ENCODE measurements at places on chromosomes 12 and 14.
A peak's percentile ranks its signal among the peaks of the same experiment; 100 is the strongest.

- peak; percentile 77 for DNase-seq
These were observed at the start of gene MARS1 for GRCh38 chr12:57487597-57488401. TSS of gene MARS1 (plus strand) at chr12:57488068. CDS start at chr12:57488091, 23 bp downstream.

- DNase-seq = peak; percentile 59
These were observed 201.7 kb downstream of the EXOC5 start for GRCh38 chr14:57066887-57067513.

DNA sequence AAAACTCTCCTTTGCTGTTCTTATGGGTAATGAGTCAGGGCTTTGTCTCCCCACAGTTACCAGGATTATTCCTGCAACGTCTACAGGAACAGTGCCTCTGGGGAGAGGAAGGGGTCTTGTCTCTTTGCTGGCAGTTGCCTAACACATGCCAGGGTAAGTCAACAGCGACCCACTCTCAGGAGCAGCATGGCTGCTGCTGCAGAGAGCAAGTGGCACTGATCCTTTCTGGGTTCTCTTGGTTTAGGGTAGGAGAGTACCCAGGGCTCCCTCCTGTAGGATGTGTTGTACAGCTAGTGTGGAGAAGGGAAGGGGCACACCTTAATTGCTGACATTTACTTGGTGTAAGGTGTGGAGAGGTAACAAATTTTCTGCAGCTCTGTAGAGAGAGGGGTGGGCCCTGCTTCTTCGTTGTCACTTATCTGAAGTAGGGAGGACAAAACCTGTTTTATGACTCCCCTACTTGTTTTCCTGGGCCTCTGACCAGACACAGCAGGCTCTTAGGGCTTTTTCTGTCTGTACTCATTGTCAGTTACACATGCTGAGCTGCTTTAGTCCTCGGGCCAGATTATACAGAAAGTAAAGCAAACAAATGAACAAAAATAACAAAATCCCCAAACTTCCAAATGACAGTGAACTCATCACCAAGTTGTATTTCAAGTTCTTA lies 168.2 kb downstream of the ACSS3 start:
- no peak for DNase-seq

- DNase-seq = no peak
These were observed 441.5 kb downstream of the PRKD1 start for GRCh38 chr14:29486132-29486531.

- DNase-seq = no peak
These were observed 151.2 kb upstream of the C14orf180 start for GRCh38 chr14:104428333-104428851.

- DNase-seq = no peak
These were observed 51.2 kb downstream of the PITPNM2 start for GRCh38 chr12:123099560-123100192.

- DNase-seq = no peak
These were observed 19.2 kb upstream of the TBX5 start for GRCh38 chr12:114425031-114425626.

DNA sequence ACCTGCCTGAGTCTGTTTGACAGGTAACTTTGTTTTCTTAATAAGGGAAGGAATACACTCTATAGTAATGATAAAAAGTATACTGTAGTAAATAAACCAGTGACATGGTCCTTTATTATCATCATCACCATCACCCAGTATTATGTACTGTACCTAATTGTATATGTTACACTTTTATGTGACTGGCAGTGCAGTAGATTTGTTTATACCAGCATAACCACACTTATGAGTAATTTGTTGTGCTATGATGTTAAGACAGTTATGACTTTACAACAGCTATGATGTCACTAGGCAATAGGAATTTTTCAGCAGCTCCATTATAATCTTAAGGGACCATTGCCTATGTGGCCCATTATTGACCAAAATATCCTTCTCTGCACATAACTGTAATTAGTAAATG lies 155.0 kb downstream of the NUBPL start:
- no peak for DNase-seq

- no peak for DNase-seq
These were observed 20.2 kb upstream of the SSTR1 start for GRCh38 chr14:38187528-38187927.

DNA sequence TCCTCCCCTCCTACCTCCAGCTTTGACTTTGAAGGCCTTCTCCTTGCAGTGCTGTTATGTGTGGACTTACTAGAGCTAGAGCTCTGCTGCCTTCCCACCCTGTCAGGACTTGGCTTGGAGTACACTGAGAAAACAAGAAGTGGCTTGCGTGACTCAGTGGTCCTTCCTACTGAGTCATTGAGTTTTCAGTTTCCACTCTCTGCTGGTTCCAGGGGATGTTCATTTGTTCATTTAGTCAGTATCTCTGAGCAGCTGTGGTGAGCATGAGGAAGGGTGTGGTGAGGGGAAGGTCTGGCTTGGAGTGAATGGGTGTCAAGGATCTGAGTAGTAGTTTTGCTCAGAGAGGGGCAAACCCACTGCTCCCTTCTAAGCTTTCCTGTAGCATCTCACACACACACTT lies 17.2 kb upstream of the ELK3 start:
- no peak for DNase-seq

- DNase-seq = no peak
These were observed 47.2 kb upstream of the KTN1 start for GRCh38 chr14:55532645-55533344.

GRCh38 chr12:91965781-91966180 lies 179.9 kb downstream of the BTG1 start:
- DNase-seq = no peak

DNA sequence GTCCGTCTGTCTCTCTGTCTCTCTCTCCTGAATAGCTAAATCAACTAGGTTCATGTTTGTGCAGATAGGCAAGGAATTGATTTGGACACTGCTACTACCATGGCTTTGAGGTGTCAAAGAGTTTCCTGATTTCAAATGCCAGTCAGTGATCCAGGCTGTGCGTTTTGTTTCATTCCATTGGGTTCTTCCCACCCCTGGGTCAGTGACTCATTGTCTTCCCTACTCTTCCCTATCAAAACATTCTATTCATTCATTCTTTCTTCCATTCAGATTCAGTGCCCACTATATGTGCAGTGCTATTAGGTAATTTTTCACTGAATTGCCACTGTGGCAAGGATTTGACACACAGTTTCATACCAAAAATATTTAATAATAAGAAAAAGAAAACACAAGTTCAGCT lies 50.4 kb downstream of the RPH3A start:
- DNase-seq = no peak

DNA sequence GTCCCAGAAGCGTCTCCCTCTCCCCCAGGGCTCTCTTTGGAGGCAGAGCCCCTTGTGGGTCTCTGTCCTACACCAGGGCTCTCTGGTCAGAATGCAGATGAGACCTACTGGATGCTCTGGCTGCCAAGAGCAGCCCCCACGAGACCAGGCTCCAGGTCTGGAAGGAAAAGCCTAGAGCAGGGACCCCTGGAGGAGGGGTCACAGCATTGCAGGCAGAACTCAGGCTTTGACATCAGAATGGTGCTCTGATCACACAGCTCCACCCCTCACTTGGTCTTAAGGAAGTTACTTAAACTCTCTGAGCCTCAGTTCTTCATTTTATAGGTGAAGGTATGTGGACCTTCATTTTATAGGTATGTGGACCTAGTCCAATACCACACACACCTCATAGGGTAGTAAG lies 83.1 kb downstream of the ARL6IP4 start:
- peak; percentile 16 for DNase-seq

GRCh38 chr12:41967668-41968500 lies 176.8 kb downstream of the GXYLT1 start:
- DNase-seq = peak; percentile 3

- DNase-seq = no peak
These were observed 261.5 kb downstream of the SOX5 start for GRCh38 chr12:23687947-23688346.

DNA sequence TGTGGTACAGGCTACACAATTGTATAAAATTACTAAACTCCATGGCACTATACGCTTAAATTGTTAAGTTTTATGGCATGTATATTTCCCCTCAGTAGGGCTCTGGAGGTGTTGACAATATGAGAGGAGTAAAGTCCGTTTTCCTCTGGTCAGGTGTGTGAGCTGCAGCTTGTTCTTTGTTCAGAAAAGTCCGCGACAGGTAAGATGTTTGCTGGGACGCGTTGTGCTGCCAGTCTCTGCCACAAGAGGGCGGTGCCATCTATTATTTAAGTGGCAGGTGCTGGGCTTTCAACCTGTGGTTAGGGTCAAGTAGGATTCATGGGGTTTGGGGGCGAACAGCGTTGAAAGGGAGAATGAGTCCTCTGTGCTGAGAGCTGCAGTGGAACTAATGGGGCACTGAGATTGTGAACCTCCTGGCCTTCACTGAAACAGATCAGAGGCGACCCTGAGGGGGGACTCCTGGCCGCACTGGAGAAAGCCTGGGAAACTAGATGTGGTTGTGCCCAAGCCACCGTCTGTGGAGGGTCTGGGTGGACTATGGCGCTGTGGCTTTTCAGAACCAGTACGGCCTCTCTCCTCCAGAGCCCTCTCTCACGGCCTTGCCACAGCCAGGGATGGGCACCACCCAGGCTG lies 179.0 kb downstream of the SLC15A4 start:
- DNase-seq = peak; percentile 19

GRCh38 chr12:82852529-82852928 lies 165.8 kb downstream of the TMTC2 start:
- DNase-seq = no peak

- DNase-seq = no peak
These were observed 318.5 kb downstream of the ALG10 start for GRCh38 chr12:34340534-34341361.

DNA sequence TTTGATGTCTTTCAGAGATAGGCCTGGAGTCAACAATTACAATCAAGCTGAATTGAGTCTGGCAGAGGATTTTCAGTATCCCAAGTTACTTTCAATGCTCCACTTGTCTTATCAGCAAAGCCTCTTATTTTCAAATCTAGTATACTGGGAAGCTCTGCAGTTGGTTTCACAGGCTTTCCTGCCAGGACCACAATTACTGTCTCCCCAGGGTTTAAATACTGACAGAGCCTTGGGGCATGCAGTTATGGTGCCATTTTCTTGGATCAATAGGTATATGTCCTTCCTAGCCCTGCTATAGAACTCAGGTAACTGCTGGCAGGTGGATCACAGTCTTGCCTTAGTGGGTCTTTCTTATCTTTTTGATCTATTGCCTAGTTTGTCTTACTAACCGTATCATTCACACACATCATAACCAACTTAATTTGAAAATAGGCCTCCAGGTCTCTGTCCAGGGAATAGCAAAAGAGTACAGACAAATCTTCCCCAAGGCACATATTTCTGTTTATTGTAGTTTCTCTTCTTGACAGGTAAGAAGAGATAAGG lies 22.4 kb upstream of the RNU6-8 start:
- DNase-seq = no peak

DNA sequence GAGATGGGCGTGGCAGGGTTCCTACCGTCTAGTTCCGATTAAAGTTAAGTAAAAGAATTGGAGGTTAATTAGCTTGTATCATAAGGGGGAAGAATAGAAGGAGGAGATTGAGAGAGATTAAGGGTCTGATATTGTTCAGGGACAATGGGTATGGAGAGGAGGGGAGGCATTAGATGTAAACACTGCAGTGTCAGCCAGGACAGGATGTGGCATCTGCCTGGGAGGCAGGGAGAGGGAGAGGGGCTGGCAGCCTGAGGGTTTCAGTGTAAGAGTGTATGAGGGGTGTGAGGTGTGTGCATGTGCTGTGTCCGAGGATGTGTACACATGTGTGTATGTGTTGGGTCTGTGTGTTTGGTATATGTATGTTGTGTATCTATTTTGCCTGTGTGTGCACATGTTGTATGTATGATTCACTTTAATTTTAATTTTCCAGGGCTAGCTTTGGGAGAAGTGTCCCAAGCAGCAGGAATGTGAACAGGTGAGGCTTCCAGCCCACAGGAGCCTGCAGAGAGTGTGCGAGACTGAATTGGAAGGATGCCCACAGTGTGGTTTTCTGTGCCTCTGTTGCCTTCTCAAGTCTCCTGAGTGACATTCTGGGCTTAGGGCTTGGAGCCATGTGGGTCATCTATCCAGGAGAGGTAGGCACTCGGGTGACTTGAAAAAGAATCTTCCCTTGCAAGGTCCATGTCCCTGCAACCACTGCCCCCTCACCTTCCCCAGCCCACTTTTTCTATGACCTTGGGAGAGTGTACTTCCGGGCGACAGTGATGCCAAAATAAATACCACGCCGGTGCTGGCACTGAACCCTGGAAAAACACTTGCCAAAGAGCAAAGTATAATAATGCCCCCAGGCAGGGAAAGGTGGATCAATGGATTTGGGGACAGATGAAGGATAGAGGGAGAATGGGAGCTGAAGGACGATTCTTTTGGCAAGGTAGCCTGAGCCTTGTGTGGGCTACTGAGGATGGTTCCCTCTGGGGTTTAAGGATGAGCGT lies 36.8 kb upstream of the DCD start:
- DNase-seq = no peak

GRCh38 chr12:80219345-80219744 lies 120.0 kb downstream of the OTOGL start:
- no peak for DNase-seq

DNA sequence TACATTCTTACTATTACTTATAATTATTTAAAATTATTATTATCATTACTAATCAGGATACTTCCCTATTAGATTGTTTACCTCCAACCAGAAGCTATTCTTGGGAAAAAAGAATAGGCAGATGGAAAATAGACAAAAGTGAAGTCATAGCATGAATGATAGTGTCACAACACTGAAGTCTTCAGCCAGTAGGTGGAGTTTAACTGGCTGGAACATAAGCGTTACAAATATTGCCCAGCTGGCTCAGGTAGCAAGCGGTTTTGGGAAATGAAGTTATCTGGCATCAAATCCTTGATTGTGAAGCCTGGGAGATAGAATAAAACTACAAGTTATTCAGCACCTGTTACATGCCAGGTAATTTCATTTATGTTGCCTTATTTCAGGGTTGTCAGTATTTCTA lies 762.9 kb downstream of the C12orf50 start:
- DNase-seq = no peak

GRCh38 chr14:29262979-29263378 lies 496.4 kb downstream of the FOXG1 start:
- no peak for DNase-seq

- DNase-seq = no peak
These were observed 226.6 kb upstream of the EGLN3 start for GRCh38 chr14:34177466-34177865.

GRCh38 chr12:95203487-95204030 lies 13.7 kb downstream of the FGD6 start:
- no peak for DNase-seq

- peak; percentile 83 for DNase-seq
These were observed 11.6 kb upstream of the CDH24 start for GRCh38 chr14:23068789-23069412.

GRCh38 chr14:102973706-102974285 lies 51.3 kb downstream of the AMN start:
- no peak for DNase-seq
